ENCODE measurements at places on chromosomes 3 and 15.

DNA sequence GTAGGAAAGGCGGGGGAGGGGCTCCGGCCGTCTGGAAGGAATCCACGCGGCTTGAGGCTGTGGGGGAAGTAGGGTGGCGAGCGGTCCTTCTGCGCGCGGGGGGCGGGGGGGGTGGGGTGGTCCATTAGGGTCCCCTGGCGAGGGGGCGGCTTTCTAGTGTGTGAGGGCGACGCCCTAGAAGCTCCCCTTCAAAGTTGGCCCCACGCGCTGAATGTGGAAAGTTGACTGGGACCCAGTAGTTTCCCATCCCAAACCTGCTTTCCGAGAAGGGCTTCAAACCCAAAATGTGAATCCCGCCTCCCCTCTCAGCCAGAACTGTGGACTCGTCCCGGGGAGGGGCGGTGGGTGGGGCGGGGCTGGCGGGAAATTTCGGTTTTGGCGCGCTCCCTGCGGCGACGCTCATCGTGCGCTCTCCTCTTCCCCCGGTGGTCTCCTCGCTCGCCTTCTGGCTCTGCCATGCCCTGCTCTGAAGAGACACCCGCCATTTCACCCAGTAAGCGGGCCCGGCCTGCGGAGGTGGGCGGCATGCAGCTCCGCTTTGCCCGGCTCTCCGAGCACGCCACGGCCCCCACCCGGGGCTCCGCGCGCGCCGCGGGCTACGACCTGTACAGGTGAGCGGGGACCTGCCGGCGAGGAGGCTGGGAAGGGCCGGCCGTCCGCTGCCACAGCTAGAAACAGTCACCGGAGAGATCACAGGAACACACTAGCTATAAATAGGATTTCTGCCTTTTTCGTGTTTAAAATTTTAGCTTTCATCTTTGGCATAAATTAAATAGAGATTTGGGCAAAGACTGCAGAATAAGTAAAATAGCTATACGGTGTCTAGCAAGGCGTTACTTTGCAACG lies 790 bp downstream of the DUT start:
- DNase-seq = no peak

GRCh38 chr3:136247436-136247835 lies 2.7 kb upstream of the PCCB start:
- no peak for DNase-seq

GRCh38 chr3:101497803-101498202 lies 15.2 kb downstream of the SENP7 start:
- no peak for DNase-seq

DNA sequence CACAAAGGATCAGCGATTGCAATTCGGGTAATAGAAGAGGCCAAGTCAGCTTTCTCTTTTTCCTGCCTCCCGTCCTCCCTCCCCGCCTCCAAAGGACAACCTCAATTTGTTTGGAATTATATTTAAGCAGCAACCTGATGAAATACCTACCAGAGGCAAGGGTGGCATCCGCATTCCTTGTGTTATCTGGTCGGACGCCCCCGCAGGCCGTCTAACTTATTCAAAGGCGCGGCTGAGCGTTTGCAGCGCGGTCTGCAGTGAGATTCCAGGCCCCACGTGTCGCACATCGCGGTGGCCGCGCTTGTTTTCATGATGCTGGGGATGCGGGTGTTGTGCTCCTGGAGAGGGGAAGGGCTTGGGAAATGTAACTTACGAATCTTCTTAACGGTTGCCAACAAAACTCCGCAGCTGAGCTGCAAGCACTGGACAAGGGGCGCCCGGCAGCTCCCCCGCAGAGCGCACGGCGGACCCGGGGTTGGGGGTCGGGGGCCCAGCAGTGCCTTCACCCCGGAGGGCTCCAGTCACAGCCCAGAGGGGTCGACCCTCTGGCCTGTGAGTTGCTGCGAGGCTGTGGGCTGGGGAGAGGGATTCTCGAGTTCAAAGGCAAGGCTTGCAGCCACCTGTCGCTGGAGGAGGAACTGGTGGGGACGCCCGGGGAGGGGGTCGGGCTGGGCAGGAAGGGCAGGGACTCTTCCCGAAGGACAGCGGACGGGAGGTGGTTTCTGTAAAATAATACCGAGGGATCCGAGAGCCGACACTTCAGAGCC lies 20.5 kb upstream of the RGMA start:
- DNase-seq = peak; percentile 14

DNA sequence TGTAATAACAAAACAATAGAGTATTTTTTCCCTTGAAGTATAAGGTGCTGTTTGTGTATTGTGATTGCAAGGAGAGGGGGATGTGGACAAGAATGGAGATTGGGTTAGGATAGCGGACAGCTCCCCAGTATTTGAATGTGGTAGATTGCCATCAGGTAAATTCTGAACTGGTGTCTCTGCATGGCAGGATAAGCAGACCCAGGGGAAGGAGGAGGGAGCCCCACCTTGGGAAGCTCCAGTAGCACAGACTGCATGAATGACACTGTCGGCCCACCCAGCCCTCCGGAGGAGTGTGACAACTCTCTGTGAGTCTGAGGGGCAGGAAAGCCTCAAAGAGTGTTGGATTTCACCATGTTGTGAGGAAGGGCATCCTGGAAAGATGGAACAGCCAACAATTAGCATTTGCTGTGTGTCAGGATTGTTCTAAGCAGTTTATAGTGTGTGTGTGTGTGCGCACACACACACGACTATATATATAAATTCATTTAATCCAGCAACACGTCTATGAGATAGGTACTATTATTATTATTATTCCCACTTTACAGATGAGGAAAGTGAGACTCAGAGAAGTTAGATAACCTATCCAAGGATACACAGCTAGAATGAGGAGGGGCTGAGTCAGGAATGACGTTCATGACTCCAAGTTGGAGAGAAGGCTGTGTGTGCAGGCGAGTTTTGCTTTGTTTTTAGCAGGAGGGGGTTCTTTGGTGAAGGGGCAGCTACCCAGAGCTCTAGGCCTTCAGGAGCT lies 63.4 kb upstream of the LCTL start:
- DNase-seq = no peak

DNA sequence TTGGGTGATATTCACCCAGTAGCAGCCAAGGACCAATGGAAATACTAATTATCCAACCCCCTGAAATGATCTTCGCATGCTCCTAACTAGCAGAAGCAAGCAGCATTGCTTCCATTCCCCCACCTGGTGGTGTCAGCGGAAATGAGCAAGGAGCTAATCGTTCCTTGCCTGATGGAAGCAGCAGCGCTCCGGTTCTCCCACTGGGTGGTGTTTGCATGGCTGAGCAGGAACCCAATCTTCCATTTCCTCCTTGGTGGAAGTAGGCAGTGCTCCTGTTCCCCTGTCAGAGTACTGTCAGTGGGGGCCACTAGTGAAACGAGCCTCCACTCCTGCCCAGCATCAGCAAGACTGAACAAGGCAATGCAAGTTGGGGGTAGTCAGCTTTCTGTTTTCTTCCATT lies 311.5 kb downstream of the CACNA2D3 start:
- DNase-seq = no peak

DNA sequence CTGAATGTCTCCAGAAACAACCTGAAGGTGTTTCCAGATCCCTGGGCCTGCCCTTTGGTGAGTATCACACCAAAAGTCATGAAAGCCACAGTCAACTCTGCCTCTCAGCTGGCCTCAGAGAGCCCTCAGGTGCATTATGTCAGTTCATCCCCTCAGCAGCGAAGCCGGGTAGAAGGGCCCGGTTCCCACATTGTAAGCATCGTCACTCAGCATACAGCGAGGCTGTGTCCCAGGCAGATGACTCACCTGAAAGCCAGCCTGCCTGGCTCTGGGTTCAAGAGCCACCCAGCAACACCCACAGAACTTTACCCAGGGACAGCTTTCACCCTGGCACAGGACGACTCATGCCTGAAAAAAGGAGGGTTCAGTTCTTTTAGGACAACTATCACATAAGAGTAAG lies 91.6 kb downstream of the LRRK1 start:
- DNase-seq = no peak

GRCh38 chr3:53817211-53817610 lies 29.0 kb downstream of the CHDH start:
- no peak for DNase-seq

DNA sequence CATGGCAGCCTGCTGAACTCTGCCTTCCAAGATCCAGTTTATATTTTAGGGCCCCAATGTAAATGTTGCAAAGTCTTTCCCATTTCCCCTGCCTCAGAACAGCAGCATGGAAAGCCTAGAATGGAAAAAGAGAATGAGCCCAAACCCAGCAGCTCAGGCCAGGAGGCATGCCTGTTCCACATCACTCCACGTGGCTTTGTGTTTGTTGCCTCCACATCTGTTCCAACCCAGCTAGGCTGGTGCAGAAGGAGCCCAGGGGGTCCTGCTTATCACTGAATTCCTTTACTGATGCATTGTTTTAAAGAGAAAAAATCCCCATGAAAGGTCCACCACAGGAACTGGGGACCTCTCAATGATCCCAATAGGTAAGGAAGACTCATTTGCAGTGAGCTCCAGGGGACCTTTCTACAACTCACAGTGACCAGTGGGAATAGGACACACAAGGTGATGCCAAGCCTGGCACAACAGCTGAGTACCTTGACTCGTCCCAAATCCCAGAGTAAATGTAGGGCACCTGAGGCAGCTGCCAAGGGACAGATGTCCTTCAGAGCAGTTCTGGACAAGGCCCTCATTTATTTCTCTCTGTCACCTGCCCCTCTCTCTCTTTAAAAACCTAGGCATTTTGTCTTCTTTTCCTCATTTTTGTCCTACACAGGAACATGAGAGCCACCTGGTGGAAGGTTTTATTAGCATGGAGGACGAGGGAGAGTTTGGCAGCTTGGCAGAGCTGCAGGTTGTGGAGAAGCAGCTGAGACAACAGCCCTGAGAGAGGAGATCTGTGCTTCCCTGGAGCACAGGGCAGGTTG lies 41.7 kb upstream of the ADAMTS17 start:
- no peak for DNase-seq

All from umbilical cord (tissue), 2 donors.